NCI-H1930 (cell line): ENCODE measurements at places on chromosomes 3 and 15.

DNA sequence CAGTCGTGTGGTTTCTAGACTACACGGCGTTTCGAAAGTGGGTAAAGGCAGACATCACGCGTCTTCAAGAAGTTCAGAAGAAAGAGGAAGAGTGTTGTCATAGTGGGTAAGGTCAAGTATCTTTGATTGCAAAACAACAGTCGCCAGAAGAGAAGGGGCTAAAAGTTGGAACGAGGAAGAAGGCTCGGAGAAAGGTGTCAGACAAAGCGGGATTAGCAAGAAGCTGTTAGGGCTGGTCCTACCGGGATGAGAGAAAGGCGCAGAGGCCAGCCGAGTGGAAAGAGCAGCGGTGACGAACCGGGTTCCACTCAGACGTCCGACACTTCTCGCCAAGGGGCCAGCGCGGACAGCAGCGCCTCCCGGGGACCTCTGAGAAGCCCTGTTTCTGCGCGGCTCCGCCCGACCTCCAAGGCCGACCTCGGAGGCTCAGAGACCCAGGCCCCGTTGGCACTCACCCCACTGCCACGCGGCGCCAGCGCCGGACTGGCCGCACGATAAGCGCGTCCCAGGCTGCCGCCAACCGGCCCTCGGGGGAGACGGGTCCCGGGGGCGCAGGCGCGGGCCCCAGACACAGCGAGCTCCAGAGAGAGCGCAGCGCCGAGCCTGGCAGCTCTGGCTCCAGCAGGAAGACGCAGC, 436 bp downstream of the ADPGK start:
- DNase-seq, result no peak

GRCh38 chr15:95994418-95994817, 336.1 kb upstream of the NR2F2 start:
- no peak for DNase-seq

- DNase-seq, result no peak
Measured at GRCh38 chr3:23685541-23686258, 120.1 kb upstream of the UBE2E1 start.

DNA sequence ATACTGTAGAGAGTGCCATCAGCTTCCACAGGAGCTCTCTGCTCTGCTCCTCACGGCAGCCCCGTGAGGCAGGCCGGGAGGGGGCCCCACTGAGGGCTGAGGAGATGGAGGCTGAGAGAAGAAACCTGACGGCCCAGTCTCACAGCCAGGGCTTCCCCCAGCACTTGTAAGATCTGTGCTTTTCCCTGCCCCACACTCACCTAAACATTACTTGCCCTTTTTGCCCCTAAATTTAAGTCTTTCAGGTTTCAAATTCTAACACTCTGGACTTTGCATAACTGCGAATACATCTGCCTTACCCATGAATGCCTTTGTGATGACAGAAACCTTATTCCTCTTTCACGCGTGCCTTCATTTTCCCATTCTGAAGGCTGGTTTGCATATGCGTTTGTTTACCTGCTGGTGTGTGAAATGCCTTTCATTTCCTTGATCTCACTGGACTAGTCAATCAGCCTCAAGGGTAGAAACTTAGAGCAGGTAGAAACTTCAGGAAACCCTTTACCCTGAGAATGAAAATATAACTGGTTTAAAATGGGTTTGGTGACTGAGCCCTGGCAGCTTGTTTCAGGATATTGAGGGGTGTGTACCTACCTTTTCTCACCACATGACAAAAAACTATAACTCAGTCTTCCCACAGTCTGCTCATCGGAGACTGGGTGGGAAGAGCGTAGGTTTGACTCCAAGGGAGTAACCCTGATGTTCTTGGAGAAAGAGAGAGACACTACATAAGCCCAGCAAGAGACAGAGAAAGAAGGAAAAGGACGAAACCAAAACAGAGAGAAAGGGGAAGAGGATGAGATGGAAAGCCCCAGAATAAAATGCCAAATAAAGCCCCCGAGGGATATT, 20.1 kb downstream of the SLC12A8 start:
- DNase-seq, result no peak

GRCh38 chr3:87167628-87168456, 59.3 kb upstream of the CHMP2B start:
- no peak for DNase-seq

GRCh38 chr3:170942011-170942410, 33.6 kb upstream of the EIF5A2 start:
- no peak for DNase-seq

DNA sequence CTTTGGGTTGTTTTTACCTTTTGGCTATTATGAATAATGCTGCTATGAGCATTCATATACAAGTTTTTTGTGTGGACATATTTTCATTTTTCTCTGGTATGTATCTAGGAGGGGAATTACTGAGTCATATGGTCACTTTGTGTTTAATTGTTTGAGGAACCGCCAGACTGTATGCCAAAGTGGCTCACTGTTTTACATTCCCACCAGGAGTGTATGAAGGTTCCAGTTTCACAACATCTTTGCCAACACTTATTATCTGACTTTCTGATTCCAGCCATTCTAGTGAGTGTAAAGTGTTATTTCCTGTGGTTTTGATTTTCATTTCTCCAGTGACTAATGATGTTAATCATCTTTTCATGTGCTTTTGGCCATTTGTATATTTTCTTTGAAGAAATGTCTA, 51.8 kb downstream of the CMTM7 start:
- no peak for DNase-seq

- DNase-seq, result no peak
Measured at GRCh38 chr15:55652909-55653495, 64.9 kb upstream of the PYGO1 start.

DNA sequence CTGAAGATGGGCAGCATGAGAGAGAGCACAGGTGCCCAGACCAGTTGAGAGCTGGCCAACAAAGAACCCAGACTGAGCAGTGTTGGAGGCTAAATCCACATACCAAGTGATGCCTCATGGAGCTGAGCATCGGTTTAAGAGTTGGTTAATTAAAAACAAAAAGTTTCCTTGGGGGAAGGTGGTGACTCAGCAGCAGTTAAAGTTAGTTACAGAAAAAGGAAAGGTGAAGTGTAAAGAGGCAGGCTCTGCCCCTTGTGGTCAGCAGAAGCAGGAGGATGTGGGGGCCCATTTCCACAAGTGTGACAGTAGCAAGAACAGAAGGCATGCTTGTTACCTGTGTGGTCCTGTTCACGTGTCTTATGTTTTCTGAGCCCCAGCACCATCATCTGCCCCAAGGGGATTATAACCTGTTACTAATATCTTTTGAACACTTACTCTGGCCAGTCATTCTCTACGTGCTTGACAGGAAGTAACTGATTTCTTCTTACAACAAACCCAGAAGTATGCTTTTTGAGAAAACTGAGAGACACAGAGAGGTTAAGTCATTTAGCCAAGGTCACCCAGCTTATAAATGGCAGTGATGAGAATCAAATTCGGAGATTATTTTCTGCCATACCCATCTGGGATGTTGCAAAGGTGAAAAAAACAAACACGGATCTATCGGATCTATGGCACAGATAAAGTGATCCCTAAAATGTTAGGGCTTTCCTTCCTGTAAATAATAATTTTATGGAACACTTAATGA, 91.0 kb downstream of the EPHB1 start:
- no peak for DNase-seq

DNA sequence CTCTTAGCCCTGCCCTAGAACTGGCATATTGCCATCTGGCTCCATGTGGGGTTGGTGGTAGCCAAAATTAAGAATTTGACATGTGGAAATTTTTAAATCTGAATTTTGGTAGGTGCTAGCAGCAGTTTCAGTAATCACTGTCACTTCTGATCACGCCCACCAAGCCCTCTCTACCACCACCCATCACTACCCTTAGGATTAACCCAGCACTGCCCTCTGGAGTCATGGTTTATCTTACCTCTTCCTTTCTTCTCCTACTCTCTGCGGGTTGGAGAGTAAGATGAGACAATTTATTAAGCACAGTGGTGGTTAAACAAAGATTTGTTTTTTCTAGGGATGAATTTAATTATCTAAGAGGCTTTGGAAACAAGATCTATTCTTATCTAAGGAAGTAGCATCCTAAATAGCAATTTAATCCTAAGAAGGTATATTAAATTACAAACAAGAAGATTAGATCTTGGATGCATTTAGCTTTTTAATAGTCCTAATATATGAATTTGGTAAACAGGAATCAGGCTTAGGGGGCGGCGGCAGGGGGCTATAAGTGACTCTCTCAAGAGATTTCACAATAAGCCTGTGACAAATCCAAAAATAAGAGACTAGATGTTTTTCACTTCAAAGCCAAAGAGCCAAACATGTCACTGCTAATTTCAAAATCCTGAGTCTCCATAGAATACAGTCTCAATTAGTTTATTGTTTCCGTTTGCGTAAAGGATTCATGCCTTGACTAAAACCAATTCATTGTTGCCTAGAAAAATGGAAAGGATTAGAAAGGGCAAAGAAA, 498.4 kb upstream of the UBE2E2 start:
- DNase-seq, result no peak

DNA sequence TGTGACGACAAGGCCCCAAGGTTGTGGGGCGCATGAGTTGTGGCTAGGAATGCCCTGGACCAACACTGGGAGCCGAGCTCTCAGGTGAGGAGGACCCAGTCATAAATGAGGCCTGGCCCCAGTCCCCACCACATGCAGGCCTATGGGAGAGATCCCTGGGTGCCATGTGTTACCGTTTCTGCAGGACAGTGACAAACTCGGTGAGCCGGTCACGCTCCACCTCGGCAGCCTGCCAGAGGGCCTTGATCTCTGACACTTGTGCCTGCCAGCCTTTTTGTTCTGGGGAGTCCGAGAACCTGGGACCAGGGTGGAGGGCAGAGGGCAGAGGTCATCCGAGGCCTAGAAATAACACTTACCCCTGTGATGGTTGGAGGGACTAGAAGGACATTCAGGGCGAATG, 27.7 kb upstream of the HHATL start:
- DNase-seq, result no peak

- DNase-seq, result no peak
Measured at GRCh38 chr3:38205472-38205805, 40.1 kb downstream of the OXSR1 start.

DNA sequence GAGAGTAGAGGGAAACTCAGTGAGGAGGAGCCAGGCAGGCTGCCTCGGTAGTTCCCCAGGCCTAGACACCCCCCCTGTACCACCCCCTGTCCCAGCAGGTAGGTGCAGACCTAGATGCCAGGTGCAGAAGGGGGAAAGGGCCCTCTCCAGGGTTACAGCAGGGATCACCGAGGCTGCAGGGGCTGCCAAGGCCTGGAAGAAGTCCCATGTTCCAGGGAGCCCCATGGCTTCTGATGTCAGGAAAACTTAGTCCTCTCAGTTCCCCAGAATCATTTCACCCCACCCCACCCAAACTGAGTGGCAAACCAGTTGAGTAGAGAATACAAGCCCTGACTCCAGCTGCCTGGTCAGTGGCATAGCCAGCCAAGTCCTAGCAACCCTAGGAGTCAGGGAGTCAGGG, 7.4 kb upstream of the SEMA3B start:
- DNase-seq, result no peak

GRCh38 chr15:72222393-72222792, 8.6 kb downstream of the PKM start:
- DNase-seq, result no peak

DNA sequence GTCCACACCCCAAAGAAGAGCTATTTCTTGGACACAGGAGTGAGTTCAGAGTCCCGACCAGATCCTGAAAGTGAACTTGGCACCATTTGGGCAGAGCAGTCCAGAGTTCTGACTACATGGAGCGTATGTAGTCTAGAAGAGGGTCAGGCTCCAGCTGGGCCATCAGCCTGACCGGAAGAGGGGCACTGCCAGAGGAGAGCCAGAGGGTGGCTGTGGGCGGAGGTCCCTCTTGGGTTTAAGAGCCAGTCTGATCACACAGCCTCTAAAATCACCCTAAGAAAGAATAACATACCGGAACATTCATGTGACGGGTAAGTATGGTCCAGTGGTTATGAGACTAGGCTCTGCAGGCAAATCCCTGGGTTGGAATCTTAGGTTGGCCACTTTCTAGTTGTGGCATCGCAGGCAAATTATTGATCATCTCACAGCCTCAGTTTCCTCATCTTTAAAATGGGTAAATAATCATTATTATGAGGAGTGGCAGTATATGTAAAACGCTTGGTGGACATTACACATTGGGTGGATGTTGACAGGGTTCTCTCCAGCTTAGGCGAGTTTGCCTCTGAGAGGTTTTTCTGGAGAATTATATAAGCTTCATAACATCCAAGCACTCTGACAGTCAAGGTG, 2.1 kb upstream of the RAP2B start:
- DNase-seq, result no peak

DNA sequence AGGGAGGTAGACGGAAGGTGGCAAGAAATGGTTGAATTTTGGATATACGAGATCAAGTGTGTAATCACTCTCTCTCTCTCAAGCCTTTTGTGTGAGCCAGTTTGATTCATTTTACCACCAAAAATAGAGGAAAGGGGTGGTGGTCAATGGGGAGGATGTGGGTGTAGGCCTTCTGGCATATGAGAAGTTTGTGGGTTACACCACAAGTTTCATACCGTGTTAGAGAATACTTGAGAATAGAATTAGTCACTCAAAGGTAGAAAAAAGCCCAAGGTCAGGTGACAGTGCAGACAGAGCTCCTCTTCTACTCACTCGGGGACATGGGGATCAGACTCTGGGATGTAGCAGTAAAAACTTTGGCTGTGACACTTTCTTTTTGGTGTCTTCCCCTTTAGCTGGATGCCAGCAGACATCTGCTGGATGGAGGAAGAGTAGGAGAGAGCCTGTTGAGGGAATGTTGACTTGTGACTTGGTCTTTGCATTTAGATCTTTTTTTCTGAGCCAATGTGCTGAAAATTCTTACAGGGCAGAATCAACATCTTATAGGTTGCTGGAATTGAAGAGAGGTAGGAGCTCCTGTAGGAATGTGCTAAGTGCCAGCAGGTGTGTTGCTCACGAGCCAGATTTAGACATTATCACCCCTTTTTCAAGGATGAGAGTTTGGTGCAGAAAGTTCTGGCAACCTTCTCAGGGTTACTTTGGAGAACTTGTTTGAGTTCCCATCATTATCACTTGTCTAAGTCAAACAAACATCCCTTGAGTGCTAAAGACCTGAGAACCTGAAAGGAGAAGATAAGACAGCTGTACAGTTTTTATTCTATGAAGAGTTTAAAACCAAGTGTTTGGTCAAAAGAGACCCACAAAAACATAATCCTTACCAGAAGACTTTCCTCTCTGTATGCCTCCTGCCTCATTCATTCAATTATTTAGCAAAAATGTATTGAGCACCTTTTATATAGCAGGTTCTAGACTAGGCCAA, 43.9 kb upstream of the RYK start:
- DNase-seq, result no peak

GRCh38 chr15:76451540-76451939, 115.0 kb downstream of the ISL2 start:
- no peak for DNase-seq

DNA sequence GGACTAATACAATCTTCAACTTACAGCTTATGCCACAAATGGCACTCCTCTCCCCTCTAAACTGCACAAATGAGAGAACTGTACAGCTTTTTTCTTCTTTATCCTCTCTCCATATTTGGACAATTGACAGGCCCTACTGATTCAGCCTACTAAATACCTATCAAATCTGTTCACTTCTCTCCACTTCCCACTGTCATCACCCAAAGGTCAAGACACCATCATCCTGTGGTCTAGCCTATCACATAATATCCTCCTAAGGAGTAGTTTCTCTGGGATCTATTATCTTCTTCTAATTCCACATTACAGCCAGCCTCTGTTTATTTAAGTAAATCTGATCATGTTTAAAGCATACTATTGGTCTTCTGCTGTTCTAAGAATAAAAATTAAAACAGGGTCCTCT, 33.0 kb upstream of the SLC12A8 start:
- DNase-seq, result no peak

GRCh38 chr15:72916897-72917296, 133.3 kb upstream of the ADPGK start:
- no peak for DNase-seq

GRCh38 chr3:24713516-24713915, 218.9 kb upstream of the THRB start:
- no peak for DNase-seq

GRCh38 chr3:24155276-24155675, 210.2 kb downstream of the NR1D2 start:
- DNase-seq, result no peak
